ENCODE measurements at places on chromosomes 12 and 14. TPM values are rescaled to one million over a fixed set of nuclear protein-coding genes. Genes with fewer than 3 reads are reported as not detected.

BAG5 gene
- 22.9 TPM for total RNA-seq

FAM181A gene
- not detected for total RNA-seq

OVCH1 gene
- not detected for total RNA-seq

CHGA gene
- not detected for total RNA-seq

CABP1 gene
- total RNA-seq, result 1.5 TPM

GNB3 gene
- 6.3 TPM for total RNA-seq

NTS gene
- total RNA-seq, result not detected

OTOGL gene
- total RNA-seq, result 0.27 TPM

SLC10A1 gene
- total RNA-seq, result not detected

KRT79 gene
- not detected for total RNA-seq

STXBP6 gene
- total RNA-seq, result 16.8 TPM

GZMH gene
- not detected for total RNA-seq

P3H3 gene
- 99.2 TPM for total RNA-seq

C12orf60 gene
- total RNA-seq, result 0.60 TPM

All from HFFc6 (cell line).